Tibial nerve (tissue), 4 donors: ENCODE measurements at places on chromosomes 3 and 15. TPM values are rescaled to one million over a fixed set of nuclear protein-coding genes. Genes with fewer than 3 reads are reported as not detected.

ZBED2 gene
- total RNA-seq: not detected

IGSF10 gene
- total RNA-seq: 0.44 TPM

ITGB5 gene
- 172 TPM for total RNA-seq

GRCh38 chr3:111412656-111413055, 129.3 kb upstream of the CD96 start:
- H3K36me3 ChIP-seq: no peaks in the 10 kb centered on the region

GRCh38 chr3:48143567-48143966, 44.6 kb downstream of the CDC25A start:
- no peaks in the 10 kb centered on the region for H3K4me1 ChIP-seq
- H3K27ac ChIP-seq: no peak overlapping the region
- no peaks in the 10 kb centered on the region for H3K27me3 ChIP-seq
- no peak overlapping the region for H3K4me3 ChIP-seq

DNA sequence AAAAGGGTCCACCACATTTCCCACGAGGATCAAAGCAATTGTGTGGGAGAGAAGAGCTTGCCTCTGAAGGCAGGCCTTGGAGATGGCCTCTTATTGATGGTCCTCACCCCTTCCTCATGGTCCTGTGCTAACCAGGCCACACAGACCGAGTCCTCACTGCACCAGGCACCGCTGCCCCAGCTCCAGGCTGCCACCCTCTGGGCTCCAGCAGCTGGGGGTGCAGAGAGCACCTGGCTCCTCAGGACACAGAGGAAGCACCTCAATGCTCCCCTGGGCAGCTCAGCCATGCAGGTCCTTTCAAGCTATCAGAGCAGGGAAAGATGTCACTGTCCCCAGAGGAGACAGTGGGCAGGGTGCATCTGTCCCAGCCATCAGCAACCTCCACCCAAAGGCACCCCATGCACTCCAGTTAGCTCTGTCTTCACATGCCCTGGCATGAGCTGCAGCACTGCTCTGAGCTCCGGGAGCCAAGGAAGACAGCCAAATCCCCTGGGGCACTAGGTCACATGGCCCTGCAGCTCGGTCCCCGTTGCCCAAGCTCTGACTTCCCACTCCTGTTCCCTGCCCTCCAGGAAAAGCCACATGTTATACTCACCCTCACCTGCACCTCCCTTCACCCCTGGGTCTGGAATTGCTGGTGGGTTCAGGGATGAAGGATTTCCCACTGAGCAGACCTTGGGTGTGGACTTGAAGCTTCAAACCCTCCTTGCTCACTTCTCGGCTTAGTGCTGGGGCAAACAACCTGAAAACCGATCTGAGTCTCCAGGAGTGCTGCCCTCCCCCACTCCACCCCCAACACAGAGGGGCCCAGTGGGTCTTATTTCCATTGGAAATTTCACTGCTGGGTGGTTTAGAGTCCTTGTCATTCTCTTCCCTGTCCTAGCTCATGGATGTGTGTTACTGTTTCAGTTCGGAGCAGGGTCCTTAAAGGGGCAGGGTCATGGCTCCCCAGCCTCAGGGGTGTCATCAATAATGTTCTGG, 32.6 kb downstream of the ALS2CL start:
- H3K4me3 ChIP-seq: no peak overlapping the region
- H3K27me3 ChIP-seq: peaks cover 3% of the 10 kb centered on the region
- no peaks in the 10 kb centered on the region for H3K36me3 ChIP-seq
